ENCODE measurements at places on chromosomes 5 and 9. TPM values are rescaled to one million over a fixed set of nuclear protein-coding genes. Genes with fewer than 3 reads are reported as not detected.

The SLC36A2 gene
- total RNA-seq = not detected

The TICAM2 gene
- total RNA-seq = 3.3 TPM

The CARD6 gene
- 5.4 TPM for total RNA-seq

- DNase-seq = no peak
Measured at GRCh38 chr5:168184103-168184502, 107.3 kb upstream of the WWC1 start.

All from Peyer's patch (tissue), 4 donors.